ENCODE measurements at places on chromosomes 12 and 14. TPM values are rescaled to one million over a fixed set of nuclear protein-coding genes. Genes with fewer than 3 reads are reported as not detected.

DNA sequence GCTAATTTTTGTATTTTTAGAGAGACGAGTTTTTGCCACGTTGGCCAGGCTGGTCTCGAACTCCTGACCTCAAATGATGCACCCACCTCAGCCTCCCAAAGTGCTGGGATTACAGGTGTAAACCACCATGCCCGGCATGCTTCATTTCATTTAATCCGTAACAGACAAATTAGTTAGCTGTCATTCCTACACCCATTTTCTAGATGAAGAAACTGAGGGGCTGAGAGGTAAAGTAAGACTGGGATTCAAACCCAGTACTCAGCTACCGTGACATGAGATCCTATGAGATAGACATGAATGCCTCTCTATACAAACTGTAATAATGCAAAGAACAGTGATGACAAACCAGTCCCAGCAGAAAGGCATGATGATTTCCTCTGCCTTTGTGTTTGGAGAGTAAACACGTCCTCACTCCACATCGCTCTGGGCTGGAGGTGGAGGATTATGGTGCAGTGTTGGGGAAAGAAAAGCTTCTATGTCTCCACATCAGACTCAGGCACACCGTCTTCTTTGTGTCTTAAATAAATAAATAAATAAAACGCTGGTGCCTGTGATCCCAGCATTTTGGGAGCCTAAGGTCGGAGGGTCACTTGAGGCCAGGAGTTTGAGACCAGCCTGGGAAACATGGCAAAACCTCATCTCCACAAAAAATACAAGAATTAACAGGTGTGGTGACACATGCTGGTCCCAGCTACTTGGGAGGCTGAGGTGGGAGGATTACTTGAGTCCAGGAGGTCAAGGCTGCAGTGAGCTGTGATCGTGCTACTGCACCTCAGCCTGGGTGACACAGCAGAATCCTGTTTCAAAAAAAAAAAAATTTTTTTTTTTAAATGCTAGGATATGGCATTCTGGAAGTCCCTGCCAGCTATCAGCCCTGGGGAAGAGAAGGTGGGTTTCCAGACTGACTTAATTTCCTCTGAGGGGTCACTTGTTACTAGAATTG, 10.5 kb downstream of the VSX2 start:
- DNase-seq = no peak
- H3K36me3 ChIP-seq = no peaks in the 10 kb centered on the region
- H3K27ac ChIP-seq = no peak overlapping the region
- peaks cover 16% of the 10 kb centered on the region for H3K27me3 ChIP-seq

The RND1 gene
- 1.7 TPM for total RNA-seq

DNA sequence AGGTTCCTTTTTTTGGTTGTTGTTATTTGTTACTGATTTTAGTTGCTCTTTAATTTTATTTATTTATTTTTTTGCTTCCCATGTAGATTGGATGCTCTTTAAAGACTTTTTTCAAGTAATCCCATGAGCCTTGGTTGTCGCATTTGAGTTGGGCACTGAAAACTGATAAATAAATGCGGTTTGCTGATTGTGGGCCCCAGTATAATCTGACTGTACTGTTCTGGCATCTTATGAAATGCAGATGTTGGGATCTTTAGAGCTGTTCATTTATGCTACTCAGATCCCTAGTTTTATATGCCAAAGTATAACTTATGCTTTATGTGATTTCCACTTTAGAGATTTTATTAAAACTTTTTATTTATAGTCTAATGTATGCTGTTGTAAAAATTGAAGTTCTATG, 33.3 kb downstream of the WNK1 start:
- H3K27me3 ChIP-seq = no peaks in the 10 kb centered on the region
- H3K27ac ChIP-seq = no peak overlapping the region
- H3K4me3 ChIP-seq = no peak overlapping the region
- no peak for DNase-seq

DNA sequence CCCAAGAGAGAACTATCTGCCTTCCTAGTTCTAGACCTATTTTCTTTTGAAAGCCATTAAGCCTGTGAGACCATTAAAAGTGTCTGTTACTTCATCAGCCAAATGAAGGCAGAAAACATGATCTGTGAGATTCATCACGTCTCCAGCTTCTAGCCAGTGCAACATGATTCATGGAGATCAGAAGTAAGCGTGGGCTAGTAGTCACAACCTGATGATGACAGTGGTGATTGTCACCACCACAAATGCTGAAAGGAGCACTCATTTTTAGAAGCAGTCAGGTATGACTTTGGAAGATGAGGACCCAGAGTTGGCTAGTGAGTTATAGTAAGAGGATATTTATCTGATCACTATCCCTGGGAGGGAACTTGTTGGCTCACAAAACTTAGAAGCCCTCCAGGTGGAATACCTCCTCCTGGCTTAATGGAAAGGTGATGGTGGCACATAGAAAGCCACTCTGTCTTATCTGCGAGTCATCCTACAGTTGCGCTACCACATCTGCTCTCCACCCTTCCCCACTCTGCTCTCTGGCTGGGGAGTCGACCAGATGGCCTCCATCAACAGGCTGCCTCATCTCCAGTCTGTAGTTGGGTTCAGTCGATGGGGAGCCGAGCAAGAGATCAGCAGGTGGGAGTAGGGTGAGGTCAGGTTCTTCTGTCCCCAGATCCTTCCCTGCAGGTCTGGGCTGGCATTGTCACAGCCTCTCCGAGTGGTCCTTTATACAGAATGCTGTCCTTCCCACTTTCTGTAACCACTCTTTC, 317.6 kb upstream of the FKBP4 start:
- no peak for DNase-seq
- H3K4me3 ChIP-seq = no peak overlapping the region
- no peaks in the 10 kb centered on the region for H3K36me3 ChIP-seq
- H3K27me3 ChIP-seq = no peaks in the 10 kb centered on the region
- H3K4me1 ChIP-seq = no peaks in the 10 kb centered on the region
- no peak overlapping the region for H3K27ac ChIP-seq

The TAPBPL gene
- 46.9 TPM for total RNA-seq

- no peak overlapping the region for H3K4me3 ChIP-seq
- no peak overlapping the region for H3K27ac ChIP-seq
- H3K27me3 ChIP-seq = no peaks in the 10 kb centered on the region
- no peaks in the 10 kb centered on the region for H3K36me3 ChIP-seq
Observed at GRCh38 chr12:126891789-126892188, 1375.2 kb upstream of the TMEM132C start.
